ENCODE measurements at places on chromosomes 5 and 9.

DNA sequence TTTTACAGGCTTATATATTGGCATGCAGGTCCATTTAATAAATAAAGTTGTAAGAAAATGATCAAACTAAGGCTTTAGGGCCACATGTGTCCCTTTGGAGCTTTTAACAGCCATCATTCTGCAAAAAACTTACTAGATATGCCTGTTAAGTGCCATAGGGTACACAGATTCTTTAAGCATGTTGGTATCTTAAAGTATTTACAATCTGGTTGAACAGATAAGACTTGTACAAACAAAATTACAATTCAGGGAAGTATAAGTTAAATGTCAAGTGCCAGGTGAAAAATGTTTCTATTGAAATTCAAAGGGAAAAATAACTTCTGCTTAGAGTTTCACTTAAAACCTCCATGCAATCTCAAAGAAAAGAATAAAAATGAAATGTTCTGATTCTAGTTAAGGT is 558.4 kb upstream of the ST8SIA4 start:
- no peak for DNase-seq

DNA sequence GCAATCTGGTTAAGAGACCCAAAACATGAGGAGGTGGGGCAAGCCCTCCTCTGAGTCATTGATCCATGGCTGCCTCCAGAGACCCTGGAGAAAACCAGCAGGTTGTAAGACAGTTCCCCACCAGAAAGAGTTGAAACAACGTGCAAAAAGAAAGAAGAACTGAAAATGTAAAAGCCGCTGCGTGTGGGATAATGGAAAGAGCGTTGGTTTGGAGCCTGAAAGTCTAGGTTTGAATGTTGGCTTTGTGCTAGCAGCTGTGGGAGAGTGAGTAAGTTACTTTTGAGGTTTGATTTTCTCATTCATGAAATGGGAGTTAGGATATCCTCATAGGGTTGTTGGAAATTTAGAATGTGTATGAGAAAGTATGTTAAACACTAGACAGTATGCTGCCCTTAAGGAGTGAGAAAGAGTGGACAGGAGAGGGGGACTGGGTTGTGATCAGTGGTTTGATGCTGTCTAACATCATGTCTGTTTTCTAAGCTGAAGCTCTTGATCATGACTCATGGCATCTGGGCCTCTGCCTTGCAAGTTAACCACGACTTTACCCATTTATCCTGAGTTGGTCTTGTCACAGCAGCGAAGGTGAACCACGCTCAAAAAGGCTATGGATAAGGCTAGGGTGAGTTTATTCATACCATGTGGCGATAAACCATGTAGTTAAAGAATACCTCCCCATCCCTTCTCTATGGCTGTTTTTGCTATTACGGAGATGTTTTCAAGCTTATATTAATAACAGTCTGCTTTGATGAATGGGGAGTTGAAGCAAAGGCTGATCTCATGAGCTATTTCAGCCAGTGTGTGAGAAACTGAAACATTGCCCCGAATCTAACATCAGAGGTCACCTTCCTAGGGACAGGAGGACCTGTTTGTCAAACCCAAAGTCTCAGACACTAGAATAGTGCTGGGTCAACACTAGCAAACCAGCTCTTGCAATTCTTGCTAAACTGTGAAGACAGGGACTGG is 41.3 kb downstream of the ZNF366 start:
- DNase-seq = no peak

DNA sequence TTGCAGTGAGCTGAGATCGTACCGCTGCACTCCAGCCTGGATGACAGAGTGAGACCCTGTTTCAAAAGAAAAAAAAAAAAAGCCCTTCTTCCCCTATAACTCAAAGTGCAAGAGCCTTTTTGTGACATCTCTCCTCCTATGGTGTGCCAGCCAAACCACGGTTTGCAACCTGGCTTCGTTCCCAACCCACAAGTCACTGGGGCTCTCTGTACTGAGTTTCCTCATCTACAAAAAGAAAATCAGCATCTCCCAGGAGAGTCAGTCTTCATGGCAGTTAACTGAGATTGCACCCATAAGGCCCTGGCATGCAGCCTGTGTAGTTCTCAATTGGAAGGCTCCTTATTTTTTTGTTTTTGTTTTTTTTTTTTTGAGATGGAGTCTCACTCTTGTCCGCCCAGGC is 14.8 kb downstream of the ODF2 start:
- no peak for DNase-seq

DNA sequence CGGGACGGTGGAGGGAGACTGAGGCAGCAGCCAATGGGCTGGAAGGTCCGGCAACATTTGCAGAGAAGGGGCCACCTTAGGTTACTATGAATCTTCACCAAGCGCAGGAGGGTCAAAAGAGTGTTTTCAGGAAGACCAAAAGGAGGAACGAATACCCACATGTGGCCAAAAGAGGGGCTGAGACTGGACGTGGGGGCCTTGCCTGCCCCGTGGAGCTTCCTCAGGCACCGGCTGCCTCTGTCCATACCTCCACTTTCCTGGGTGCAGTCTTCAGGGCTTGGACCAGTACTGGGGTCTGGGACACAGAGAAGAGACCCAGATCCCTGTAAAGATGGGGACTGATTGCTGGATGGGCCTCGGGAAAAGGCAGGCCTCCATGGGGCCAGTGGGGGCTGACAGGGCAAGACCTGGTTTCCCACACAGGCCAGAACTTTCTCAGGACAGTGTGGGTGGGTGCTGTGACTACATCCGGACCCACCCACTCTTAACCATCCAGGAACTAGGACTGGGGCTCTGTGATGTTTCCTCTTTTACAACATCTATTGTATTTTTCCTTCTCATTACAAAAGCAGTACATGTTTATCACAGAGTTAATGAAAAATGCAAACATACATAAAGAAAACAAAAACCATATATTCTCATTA is 294.7 kb downstream of the ZSWIM6 start:
- DNase-seq = no peak

- no peak for DNase-seq
Measured at GRCh38 chr9:72537011-72537545, 15.7 kb downstream of the TMC1 start.

DNA sequence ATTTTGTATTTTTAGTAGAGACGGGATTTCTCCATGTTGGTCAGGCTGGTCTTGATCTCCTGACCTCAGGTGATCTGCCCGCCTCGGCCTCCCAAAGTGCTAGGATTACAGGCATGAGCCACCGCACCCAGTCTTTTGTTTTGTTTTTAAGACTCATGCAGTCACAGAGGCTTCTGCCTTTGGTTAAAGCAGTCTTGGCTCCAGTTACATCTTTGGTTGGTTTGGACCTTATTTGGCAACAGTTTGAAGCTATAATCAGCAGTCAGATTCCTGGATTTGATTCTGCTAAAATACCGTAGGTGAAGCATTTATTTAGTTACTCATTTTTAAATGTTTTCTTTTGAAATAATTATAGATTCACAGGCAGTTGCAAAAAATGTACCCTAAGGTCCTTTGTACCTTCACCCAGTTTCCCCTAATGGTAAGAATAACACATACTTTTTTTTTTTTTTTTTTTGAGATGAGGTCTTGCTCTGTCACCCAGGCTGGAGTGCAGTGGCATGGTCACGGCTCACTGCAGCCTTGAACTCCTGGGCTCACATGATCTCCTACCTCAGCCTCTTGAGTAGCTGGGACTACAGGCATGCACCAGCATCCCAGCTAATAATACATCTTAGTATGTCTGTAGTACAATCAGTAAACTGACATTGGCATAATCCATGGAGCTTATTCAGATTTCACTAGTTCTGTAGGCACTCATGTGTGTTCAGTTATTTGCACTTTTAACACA is 15.7 kb downstream of the USP20 start:
- DNase-seq = no peak

GRCh38 chr5:124182133-124182532 is 564.3 kb downstream of the ZNF608 start:
- DNase-seq = no peak

- DNase-seq = no peak
Measured at GRCh38 chr5:33362915-33363314, 77.8 kb upstream of the TARS1 start.

DNA sequence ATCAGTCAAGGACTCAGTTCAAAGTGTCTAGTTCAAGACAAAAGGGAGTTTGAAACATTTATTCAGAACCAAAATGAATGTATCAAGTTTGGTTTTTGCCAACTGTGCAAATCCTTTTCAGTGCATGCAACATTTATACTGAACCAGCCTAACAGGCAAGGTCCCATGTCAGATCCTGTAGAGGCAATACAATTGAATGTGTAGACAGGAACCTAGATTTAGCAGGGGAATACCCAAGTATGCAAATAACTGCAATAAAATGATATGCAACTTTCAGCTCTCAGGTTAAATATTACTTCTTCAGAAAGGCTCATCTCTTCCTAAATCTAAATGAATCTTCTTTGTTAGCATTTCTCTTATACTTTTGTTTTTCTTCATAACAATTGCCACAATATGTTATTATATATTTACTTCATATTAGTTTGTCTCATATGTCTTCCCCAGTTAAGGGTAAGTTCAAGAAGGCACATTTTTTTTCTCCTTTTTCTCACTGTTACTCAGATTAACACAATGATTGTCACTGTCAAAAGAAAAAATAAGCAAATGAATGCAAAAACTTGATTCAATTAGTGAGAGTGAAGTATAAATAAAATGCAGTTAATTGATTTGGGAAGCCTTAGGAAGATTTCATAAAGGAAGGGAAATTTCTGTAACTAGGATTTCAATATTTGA is 163.9 kb upstream of the RASA1 start:
- DNase-seq = no peak

DNA sequence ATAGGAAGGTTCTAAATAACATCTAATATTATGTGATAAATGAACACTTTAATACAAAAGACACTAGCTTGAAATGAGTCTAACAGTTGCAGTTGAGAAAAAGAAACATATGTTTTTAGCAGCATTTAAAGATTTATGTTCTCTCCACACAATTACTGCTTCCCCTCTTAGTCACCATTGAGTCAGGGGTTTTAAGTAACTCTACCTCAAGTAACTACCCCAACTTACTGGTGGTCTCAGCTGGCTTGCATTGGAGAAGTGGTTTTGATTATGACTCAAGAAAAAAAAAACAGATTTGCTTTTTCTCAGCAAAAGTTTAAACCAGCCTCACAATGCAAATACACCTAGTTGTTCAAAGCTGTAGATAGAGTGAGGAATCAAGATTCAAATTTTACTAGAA is 1216.5 kb upstream of the CDH9 start:
- DNase-seq = no peak

DNA sequence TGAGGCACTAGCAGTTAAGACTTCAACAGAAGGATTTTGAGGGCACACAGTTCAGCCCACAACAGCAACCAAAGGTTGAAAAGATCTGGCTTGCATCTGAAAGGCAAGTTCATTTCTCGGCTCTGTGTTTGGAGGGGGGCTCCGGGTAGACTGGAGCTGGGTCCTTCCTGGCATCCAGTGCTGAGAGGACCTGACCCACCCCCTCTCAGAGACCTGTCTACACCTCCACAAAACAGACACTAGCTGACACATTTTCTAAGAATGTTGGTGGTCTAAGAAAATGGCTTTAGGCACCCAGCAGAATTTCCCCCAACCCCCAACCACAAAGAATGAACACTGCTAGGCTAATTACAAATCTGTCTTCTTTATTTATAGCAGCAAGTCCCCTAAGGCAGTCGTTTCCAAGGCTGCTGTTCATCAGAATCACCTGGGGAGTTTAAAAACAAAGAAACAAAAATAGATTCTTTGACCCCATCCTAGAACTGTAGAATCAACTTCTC is 6.2 kb upstream of the PTCH1 start:
- no peak for DNase-seq

Measured in activated CD4-positive, CD25-positive, alpha-beta regulatory T cell (primary cell).